Ovary (tissue), 10 donors: ENCODE measurements at places on chromosomes 1 and 21.

- no peak for DNase-seq
Observed at GRCh38 chr1:246695136-246695535, 29.1 kb upstream of the SCCPDH start.

DNA sequence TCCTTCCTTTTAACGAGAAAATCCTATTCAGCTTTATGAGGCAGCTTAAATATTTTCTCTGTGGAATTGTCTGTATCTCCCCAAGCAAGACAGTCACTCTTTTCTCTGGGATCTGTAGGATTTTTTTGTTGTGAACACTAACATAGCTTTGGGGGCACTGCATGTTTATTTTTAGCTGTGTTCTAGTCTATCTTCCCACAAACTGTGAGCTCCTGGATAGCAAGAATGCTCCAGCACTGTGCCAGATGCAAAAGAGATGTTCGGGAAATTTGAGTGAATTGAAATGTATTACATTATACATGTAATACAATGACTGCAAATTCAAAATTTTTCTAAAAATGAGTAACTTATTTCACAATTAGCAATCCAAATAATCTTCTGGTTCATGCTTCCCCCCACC, 282.2 kb downstream of the PLPP3 start:
- DNase-seq, result no peak

DNA sequence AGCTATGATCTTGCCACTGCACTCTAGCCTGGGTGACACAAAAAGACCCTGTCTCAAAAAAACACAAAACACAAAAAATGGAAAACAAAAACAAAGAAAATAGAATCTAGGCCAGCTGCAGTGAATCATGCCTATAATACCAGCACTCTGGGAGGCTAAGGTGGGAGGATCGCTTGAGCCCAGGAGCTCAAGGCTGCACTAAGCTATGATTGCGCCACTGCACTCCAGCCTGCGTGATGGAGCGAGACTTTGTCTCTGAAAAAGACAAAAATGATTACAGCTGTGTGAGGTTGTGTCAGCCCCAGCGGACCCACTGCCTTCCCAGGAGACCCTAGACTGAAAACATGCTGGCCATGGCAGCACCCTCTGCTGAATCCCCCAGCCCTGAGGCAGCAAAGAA, 80.2 kb upstream of the ZBTB40 start:
- DNase-seq, result no peak

GRCh38 chr1:111538343-111539025, 35.1 kb upstream of the ADORA3 start:
- no peak for DNase-seq

- DNase-seq, result peak; percentile 57
Observed at GRCh38 chr21:45384656-45385548, 20.1 kb upstream of the COL18A1 start.

DNA sequence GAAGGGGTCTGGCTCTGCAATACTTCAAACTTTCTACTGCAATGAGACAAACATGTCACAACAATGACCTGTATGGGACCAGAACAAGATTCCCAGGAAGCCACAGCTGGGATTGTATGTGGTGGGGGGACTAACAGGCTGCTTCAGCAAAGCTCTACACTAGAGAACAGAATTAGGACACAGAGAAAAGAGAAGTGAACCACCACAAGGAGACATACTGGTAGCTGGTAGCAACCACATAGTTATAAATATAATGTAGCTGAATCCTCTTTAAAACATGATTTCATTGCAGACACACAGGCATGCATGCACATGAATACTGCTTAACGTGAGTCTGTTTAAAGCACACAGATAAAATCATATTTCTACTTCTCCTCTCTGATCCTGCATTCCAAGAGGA, 3.5 kb upstream of the ILDR2 start:
- no peak for DNase-seq

DNA sequence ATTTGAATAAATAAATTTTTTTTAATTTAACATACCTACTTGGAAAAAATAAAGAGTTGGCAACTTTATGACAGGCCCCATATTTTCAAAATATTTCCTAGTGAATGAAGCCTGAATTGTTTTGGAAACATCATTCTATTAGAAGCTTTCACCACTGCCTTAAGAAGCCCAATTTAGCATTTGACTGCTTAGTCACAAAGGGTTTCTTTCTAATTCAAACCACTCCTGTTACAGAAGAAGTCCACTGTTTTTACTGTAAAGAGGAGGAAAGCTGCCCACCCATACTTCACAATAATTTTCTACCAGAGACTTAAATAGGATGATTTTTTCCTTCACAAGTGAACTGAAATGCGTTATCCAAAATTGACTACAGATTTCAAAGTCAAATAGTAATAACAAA, 534.6 kb upstream of the PTBP2 start:
- DNase-seq, result no peak

GRCh38 chr1:214031267-214031650, 43.5 kb downstream of the PROX1 start:
- no peak for DNase-seq

DNA sequence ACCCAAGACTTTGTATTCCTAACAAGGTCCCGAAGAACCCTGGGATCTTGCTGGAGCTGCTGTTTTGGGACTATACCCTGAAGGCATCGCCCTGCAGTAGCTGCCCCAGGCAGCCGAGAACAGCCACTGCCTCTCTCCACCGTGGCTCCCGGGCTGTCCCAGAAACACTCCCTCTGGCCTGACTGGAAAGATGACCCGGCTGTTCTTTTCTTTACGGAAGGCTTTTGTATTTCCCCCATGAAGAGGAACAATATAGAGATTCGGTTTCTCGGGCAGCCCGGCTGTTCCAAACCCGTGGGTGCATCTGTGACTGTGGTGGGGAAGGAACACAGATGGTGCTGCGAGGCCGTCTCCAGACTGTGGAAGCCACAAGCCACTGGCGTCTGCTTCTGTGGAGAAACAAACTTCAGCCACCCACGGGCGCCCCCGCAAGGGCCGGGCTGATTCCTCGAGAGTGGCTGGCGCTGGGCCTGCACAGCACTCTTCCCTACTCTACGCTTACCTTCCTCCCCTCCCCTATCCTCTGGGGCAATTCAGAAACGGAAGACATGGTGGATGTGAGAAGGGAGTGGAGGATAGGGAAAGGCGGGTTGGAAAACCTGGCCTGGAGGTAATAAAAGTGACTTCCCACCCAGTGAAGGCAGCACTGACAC, 33.7 kb upstream of the VASH2 start:
- no peak for DNase-seq

GRCh38 chr1:166127003-166127402, 39.8 kb downstream of the FAM78B start:
- DNase-seq, result no peak

GRCh38 chr1:195185321-195185720, 1422.9 kb downstream of the KCNT2 start:
- DNase-seq, result no peak

DNA sequence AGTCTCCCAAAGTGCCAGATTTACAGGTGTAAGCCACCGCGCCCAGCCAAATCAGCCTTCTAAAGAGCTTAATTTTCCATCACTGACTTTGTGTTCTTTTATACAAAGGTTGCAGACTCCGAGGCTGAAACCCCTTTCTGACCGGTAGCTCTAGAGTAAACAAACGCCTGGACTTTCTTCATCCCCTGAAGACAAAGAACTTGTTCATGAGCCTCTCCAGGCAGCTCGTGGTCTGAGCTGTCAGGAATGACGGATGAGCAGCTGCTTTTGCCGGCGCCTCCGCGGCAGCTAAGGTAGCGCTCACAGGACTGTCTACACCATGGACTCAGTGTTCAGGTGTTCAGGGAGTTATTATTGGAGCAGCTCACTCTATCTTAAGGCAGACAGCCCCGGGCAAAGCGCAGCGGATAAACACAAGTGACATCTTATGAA, 128.5 kb upstream of the ERRFI1 start:
- no peak for DNase-seq

DNA sequence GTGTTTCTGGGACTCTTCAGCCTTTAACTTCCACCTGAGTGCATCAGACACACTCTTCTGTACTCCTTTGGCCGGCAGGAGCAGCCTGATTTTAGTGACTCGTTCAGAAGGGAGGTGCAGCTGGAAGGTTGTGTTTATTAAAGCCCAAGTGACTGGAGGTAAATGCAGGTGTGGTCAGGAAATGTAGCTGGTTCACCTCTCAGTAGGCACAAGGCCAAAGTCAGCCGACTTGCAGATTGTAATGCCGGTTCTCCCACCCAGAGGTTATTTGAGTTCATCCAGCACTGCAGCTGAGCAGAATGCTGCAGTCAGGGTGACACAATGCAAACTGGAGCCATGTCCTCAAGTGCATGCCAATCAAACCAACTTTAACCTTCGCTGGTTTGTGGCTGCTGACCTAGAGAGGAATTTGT, 91.5 kb downstream of the SPATA46 start:
- DNase-seq, result no peak

- no peak for DNase-seq
Observed at GRCh38 chr1:11923827-11924113, 2.5 kb downstream of the KIAA2013 start.

- no peak for DNase-seq
Observed at GRCh38 chr1:229209816-229210215, 61.1 kb upstream of the RAB4A start.

- DNase-seq, result no peak
Observed at GRCh38 chr1:207691841-207692240, 46.9 kb downstream of the CR1L start.

- DNase-seq, result no peak
Observed at GRCh38 chr1:225934711-225935110, 6.3 kb downstream of the LEFTY2 start.

DNA sequence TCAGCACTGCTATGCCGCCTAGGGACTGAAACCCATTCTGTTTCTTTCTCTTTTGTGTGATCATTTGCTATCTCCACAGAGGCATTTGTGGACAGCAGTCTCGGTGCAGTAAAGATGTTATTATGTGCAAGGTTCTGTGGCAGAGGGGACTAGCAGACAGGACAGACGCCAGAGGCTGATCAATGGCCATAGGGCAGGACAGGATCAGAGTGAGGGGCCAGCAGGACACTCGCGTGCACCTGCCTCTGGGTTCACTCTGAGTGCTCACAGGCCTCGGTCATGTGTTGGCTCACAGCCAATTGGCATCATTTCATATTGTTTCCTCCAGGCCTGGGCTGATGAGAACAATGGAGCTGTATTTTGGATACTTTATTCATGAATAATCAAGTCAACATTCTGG, 212.6 kb downstream of the TGFB2 start:
- peak; percentile 12 for DNase-seq

- DNase-seq, result peak; percentile 89
Observed at GRCh38 chr1:154328318-154329151, 3.2 kb downstream of the ATP8B2 start.

DNA sequence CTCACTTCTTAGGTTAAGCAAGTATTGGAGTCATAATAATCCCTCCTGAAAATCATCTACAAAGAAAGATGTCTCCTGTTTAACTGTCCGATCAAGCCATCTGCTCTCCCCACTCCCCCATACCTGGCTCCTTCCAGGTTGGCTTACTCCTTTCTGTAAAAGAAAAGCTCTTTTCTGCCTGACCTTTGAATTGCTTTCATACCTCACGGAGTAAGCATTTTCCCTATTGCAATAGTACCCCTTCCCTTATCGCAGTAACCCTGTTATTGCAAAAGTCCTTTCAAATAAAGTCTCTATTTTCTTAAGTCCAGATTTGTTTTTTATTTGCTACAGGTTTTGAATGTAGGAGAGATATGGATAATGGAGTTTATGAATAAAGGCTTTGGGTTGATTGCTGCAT, 150.4 kb downstream of the GRIK1 start:
- no peak for DNase-seq

DNA sequence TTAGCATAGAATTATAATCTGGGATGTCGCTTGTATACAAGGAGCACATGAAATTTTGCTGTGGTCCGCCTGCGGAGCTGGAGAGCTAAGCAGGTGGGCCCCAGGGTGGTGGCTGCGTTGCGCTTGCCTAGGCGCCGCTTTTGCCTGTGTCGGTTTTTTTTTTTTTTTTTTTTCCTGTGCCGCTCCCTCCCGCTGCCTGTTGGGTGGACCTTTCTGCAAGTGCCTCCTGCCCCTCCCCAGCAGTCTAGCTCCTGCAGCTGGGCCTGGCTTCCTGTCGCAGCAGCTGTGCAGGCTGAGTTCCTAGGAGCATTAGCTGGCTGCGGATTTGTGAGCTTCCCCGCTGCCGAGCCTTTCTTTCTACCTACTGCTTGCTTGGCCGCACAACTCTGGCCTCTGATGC, 20.6 kb downstream of the PYHIN1 start:
- DNase-seq, result no peak

- DNase-seq, result no peak
Observed at GRCh38 chr1:170729225-170730002, 65.5 kb downstream of the PRRX1 start.

DNA sequence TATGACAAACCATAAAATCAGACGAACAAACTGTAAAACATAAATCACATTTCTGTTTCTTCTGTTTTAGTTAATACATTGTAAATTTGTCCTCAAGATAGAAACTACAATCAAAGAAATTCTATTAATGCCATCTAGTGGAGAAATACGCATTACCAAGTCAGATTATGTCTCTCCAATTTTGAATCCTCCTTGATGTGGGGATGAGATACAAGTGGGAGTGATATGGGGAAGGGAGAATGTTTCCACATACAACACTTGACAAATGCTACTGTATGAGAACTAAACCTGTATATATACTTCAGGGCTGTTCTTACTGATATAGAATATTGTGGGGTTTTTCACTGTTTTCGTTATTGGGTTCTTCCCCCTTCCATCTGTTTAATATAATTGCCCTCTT, 2.6 kb downstream of the HFM1 start:
- DNase-seq, result no peak

- no peak for DNase-seq
Observed at GRCh38 chr1:10104834-10105233, 72.1 kb downstream of the UBE4B start.

DNA sequence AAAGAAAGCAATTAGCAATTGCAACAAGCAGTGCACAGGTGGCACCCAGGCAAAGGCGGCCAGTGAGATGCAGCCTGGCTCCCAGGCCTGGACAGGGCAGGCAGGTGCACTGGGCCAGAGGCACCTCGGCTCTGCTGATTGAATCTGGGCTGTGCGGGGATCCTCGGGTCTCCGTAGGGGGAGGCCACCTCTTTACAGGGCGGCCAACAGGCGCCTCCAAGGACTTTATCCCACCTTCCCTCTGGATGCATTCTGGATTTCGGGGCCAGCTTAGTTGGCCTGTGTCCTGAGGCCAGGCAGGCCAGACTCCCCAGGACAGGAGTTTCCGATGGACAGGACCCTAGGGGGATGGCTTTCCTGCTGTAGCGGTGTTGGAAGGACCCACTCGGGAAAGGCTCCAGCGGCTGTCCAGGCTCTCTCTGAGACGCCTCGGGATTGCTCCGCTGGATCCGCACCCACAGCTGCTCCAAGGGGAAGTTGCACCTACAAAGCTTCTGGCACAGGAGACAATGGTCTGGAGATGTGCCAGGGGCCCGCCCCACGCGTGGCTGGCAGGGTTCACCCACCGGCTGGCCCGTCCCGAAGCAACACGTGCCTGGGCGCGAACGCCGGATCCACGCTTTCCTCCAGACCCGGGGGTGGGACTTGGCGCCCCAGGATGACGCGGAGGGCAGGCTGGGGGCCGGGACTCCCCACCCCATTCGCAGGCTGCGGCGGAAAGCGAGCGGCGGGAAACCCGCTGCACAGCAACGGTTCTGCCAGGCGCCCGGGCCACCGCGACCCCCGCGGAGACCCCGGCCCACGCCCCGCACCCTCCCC, 810 bp downstream of the SLC19A1 start:
- DNase-seq, result peak; percentile 75
